ENCODE measurements at places on chromosomes 16 and 17.
A peak's percentile ranks its signal among the peaks of the same experiment; 100 is the strongest.

- DNase-seq: no peak
These were observed 50.5 kb upstream of the CDH11 start for GRCh38 chr16:65172356-65172755.

DNA sequence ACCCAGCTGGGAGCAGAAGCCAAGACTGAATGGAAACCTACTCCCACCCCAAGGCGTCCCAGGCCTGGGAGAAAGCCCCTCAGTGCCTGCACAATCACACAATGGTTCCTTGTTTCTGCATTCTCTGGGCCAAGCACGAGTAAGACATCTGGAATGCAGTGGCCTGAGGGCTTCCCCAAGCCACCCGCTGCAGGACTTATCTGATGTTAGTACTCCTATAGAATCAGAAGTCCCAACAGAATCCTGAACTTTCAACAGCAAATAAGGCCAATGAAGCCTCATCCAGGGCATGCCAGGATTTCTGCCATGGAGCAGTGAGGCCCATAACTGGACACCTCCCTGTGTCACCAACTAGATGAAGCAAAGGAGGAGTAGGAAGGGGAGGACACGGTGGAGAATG, 28.6 kb downstream of the MYO18A start:
- DNase-seq: no peak

DNA sequence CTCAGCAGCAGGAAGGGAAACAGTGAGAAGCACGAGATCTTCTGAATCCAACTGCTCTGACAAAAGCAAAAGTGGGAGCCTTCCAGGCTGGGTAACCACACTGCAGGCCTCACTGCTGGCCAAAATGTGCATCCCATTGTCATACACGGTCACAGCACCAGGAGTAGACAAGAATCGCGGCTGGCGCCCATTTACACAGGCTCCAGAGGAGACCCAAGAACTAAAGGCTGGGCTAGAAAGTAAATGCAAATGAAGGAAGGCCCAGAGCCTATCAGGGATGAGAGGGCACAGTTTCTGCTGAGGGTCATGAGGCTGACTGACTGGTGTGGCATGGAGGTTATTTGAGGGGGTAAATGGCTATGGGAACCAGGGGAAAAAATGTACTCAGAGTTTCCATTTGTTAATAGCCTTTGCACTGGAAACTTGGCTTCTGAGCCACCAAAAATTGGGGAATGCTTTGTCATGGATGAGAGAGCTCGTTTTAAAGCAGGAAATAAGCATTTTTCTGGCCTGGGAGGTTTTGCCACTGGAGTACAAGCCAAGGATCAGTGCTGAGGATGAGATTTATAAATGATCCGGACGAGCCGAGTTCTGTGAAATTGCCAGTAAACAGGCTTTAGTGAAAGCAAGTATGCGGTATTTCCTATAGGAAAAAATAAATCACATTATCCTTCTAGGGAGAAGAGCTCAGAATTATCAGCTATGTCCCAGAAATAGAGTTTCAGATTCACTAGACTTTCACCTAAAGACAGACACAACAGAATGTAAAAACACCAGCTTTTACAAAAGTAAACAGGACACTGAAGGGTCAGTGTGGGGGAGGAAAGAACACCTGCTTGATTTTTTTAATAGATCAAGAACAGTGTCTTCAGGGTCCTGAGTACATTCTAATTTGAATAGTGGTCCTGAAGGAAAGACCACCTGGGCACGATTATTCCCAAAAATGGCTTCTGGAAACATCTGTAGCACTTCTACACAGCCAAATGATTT, 66.9 kb upstream of the GSG1L start:
- DNase-seq: peak; percentile 43

GRCh38 chr17:81385320-81386111, 9.7 kb upstream of the BAHCC1 start:
- peak; percentile 75 for DNase-seq

DNA sequence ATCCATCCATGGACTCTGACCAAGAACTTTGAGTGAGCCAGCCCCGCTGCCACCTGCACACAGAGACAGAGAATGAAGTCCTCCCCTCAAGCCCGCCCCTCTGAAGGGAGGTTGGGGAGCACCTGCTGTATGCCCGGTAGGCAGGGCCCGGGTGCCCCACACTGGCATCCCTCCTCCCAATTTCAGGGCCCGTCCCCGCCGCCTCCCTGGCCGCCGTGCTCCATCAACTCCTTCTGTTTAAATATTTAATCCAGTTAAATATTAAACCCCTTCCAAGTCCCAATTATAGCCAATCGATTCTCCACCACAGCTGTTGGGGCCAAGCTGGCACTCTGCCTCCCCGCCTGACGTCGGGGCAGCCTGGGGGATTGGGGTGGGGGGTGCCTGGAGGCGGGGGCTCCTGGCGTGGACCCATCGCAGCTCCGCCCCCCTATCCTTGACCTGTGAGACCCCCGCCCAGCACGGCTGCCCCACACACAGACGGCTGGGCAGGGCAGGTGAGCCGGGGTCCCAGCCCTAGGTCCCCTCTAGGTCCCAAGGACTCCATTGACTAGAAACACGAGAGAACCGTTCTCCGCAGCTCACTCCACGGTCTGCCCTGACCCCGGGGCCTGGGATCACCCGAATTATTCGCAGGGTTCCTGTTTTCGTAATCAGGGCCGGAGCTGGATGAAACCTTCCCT, 18.0 kb upstream of the CACNA1H start:
- no peak for DNase-seq

GRCh38 chr17:75241996-75242460, 19.4 kb downstream of the GGA3 start:
- DNase-seq: no peak

GRCh38 chr17:17365476-17366110, 62.4 kb downstream of the NT5M start:
- no peak for DNase-seq

DNA sequence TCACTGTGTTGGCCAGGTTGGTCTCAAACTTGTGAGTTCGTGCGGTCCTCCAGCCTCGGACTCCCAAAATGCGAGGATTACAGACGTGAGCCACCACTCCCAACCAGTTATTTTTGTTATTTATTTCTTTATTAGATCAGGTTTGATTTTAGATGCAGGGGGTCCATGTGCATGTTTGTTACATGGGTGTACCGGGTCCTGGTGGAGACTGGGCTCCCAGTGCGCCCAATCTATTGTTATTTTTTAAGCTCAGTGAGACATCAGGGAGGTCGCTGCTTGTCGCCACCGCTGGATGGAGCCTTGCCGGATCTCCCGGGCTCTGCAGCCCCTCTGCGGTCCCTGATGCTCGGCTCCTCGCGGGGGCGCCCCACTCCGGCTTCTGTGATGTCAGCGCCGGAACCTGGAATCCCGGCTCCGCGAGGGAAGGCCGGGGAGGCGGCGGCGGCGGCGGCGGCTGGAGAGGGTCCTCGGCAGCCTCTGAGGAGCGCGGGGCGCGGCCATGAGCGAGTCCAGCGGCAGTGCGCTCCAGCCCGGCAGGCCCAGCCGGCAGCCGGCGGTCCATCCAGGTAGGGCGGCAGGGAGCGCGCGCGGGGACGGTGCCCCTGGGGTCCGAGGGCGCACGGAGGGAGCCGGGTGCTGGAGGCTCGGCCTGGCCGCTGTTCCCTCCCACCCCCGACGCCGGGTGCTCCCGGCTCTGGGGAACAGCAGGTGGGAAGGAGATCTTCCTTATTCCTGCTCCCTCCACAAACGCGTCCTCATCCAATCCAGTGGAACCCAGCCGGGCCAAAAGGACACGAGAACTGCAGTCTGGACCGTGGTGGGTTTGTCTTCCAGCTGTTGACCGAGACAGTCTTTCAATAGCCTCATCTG, at the start of gene TMC7:
Gene TMC7 (plus strand): TSS at position 370 of the 870 bp plus-strand sequence. CDS start 130 bp downstream, at position 500.
- DNase-seq: peak; percentile 87

DNA sequence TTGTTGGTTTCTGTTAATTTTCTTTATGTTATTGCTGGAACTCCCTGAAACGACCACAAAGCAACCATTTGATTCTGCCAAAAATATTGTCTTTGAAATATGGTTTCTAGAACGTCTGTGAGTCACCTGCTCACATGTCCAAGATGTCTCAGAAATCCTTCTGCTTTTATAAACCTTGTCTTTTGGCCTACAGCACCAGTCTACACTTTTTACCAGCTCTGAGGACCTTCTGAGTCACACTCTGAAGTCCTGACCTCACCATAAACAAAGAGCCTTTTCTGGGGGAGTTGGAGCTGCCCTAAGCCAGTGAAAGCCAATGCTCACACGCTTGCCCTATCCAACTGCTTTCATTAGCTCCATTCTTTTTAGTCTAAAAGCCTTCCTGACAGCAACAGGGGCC, 55.5 kb downstream of the GRIN2A start:
- no peak for DNase-seq

GRCh38 chr16:88846088-88846487, 10.7 kb downstream of the GALNS start:
- DNase-seq: no peak

DNA sequence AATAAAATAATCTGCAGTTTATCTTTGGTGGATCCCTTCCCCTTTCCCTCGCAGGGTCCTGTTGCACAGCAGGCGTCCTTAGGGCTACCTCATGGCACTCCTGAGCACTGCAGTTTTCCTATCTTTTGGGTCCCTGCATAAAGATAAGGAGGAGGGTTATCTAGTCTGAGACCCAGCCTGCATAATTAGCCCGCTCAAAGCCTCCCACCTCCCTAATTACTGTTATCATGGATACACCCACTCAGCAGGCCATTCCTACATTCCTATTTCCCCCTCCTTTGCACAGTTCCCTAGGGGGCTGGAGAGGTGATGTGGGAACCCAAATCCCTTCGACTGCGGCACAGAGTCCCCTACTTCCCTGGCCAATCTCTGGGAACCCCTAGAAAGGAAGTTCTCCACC, 5.1 kb upstream of the CLUH start:
- no peak for DNase-seq

GRCh38 chr16:89484923-89485679, 5.3 kb downstream of the ANKRD11 start:
- DNase-seq: no peak

GRCh38 chr16:70706948-70707465, 21.2 kb upstream of the MTSS2 start:
- DNase-seq: no peak
